NCI-H1436 treated with DMSO at 0.1 percent for 48 hours (cell line): ENCODE measurements at places on chromosomes 13 and 19.

- DNase-seq: no peak
Observed at GRCh38 chr13:89936256-89936655, 1411.2 kb upstream of the MIR17HG start.

GRCh38 chr13:39895254-39895653, 239.8 kb downstream of the COG6 start:
- no peak for DNase-seq

GRCh38 chr19:1672038-1672768, 19.8 kb upstream of the TCF3 start:
- DNase-seq: no peak

GRCh38 chr19:4206818-4207484, 22.4 kb upstream of the EBI3 start:
- no peak for DNase-seq

DNA sequence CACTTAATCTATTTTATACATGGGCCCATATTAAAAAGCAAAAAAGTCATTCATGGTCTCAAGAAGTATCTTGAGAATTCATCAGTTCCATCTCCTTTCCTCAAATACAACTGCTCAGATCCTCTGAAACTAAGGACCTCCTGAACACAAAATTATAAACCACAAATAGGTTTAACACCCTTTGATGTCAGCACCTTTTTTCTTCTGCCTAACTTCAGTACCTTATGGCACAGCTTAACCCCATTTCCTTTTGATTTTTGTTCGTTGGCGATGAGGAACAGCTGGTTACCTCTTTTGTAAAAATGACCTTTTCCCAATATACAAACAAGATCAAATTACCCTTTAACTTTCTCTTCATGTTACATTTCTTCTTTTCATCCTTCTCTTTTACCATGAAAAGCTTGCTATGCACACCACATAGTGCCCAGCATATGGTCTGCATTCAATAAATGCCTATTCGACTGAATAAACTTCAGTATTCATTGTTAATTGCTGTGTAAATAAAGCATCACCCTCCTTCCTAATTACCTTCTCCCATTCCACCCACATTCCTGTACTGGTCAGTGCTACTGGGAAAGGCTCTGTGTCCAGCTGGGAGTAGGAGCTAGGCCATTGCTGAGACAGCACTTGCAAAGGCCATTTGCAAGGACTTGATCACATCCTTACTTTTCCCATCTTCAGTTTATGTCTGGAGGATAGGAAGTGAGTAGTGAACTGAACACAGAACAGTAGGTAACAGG, 317.9 kb downstream of the SHISA2 start:
- no peak for DNase-seq
